ENCODE measurements at places on chromosomes 11 and 22.

DNA sequence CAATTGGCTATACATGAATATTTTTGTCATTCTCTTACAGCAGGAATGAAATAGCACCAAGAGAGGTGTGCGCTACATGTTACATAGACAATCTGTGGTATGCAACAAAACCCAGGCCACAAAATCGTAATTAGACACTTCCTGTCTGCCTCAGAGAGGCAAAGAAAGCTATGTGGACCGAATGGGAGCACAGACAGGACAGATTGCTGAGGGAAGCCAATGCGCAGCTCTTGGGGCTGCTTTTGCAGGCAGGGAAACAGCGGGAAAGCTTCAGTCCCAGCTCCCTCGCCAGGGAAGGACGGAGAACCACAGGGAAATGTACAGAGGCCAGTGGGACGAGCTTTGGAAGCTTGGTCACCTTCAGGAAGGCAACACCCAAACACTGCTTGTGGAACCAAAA lies 40.9 kb downstream of the SERPINH1 start:
- DNase-seq: no peak

DNA sequence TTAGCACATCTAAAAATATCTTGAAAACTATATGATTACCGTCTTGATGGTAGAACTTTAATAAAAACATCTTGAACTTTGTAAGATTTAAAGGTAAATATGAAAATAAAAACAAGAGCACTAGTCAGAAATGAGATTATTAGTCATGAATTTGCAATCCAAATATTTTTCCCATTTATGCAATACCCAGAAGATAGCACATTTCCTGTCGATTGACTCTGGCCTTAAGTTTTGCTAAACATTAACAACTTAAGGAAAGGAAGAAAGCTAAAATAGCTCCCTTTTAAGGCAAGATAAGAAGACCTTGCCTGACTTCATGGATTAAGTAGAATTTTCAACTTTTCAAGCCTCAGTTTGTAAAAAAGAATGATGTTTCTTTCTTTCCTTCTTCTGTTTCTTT lies 1374.7 kb upstream of the RAG2 start:
- DNase-seq: no peak

DNA sequence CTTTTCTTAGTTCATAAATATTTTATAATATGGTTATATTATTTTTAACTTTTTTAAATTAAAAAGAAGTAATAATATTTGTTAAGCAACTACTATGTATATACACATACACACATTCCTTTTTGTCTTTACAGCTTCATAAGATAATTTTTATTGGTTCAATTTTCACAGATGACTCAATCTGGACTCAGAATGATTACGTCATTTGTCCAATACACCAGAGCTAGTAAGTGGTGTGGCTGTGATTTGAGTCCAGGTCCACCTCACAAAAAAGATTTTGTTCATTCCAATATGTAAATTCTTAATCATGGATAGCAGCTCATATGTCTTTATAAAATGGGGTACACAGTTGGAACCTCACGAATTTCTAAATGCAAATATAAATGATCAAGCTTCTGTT lies 1014.5 kb downstream of the DLG2 start:
- DNase-seq: no peak

GRCh38 chr22:29815580-29815979 lies 22.5 kb downstream of the ASCC2 start:
- no peak for DNase-seq

DNA sequence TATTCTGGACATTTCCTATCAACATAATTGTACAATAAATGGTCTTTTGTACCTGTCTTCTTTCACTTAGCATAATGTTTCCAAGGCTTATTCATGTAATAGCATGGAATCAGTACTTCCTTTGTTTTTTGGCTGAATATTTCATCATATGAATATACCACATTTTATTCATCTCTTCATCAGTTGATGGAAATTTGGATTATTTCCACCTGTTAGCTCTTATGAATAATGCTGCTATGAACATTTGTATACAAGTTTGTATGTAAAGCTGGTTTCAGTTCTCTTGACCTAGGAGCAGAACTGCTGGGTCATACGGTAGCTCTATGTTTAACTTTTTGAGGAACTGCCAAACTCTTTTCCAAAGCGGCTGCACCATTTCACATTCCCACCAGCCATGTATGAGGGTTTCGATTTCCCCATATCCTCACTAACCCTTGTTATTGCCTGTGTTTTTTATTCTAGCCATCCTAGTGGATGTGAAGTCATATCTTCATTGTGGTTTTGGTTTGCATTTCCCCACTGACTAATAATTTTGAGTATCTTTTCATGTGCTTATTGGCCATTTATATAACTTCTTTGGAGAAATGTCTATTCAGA lies 20.9 kb downstream of the EXT2 start:
- DNase-seq: no peak

GRCh38 chr11:83054001-83054400 lies 17.7 kb downstream of the RAB30 start:
- no peak for DNase-seq

- no peak for DNase-seq
Observed at GRCh38 chr11:17607591-17608570, 60.8 kb downstream of the OTOG start.

- no peak for DNase-seq
Observed at GRCh38 chr11:63583357-63583677, 20.1 kb upstream of the PLAAT2 start.

Data from stimulated activated CD8-positive, alpha-beta memory T cell treated with anti-CD3 and anti-CD28 coated beads, Interleukin-15, amount 100 ng/mL, for 1 hour (primary cell).